ENCODE measurements at places on chromosomes 7 and 10.

DNA sequence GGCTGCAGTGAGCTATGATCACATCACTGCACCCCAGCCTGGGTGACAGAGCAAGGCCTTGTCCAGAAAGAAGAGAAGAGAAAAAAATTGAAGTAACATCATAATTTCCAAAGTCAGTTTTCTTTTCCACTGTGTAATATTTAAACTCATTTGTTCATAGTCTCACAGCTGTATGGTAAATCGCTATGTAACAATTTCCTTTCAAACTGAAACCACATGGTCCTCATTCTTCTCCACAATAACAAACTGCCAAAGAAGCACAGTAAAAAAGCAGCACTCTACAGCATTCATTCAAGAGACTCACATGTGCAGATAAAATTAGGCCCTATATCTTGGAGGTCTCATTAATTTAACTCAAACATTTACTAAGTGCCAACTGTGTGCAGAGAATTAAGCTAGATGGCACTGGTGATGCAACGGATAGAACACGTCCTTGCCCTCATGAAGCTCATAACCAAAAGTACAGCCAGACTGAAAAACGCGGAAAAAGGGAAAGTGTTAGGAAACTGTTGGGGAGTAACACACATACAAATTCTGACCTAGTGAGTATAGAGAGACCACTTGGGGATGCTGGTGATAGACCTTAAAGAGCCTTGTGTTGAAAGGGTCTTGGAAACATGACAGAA is 174.0 kb upstream of the KCTD7 start:
- no peak for DNase-seq

GRCh38 chr7:8597565-8597964 is 164.2 kb downstream of the NXPH1 start:
- DNase-seq, result no peak

- peak; percentile 43 for DNase-seq
These were observed 152.7 kb downstream of the ANK3 start for GRCh38 chr10:60236869-60237524.

GRCh38 chr10:122981066-122981464 is 864 bp downstream of the PSTK start:
- no peak for DNase-seq

- DNase-seq, result no peak
These were observed 175.4 kb downstream of the GNAI1 start for GRCh38 chr7:80309971-80310549.

DNA sequence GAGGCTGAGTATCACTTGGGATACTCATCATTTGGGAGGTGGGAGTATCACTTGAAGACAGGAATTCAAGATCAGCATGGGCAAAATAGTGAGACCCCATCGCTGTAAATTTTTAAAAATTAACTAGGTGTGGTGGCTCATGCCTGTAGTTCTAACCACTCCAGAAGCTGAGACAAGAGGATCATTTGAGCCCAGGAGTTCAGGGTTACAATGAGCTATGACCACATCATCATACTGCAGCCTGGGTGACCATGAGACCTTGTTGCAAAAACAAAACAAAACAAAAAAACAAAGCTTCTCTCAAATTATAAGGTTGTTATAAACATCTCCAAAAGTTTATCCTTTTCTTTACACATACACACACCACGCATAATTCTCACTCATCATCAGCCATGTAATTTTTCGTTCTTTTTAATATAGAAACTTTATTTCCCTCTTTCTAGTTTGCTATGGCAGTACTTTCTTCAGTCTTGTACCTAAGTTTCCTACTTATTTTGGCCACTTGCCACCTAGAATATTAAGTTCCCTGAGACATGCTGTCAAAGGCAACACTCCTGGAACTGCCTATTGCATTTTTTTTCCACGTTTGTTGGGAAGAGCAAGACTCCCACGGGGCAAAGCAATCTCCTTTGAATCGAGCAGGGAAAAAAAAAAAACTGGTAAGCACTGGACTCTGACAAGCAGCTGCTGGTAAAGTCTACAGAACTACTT is 37.1 kb downstream of the SKIDA1 start:
- DNase-seq, result no peak

DNA sequence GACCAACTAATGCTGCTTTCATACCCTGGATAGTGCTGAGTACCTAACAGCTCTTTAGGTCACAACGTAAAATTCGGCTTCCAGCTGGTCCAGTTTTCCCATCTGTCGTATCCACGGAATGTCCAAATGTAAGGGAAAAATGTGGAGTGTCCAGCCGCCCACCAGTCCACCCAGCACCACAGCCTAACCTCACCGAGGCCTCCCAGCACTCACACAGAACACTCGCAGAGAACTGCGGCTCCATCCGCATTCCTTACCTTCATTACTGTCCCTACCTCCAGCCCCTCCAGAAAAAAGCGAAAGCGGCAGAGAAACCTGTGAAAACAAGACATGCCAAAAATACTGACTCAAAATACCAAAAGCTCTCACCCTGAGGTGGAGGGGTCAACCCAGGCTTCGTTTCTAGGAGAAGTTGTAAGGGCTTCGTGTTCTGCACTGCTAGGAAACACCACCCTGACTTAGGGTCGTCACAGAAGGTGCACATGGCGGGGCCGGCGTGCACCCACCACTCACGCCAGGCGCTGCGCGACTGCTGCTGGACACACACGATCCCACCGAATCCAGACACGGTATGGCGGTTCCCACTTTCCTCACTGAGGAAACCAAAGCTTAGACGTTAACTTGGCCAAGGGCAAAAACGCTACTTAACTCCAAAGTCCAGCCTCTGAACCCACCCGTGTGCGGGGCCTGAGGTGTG is 73.9 kb downstream of the AMZ1 start:
- DNase-seq, result no peak

- no peak for DNase-seq
These were observed 20.5 kb downstream of the EIF3A start for GRCh38 chr10:119060107-119060506.

- DNase-seq, result no peak
These were observed 472.2 kb downstream of the ARL4A start for GRCh38 chr7:13159467-13160184.

DNA sequence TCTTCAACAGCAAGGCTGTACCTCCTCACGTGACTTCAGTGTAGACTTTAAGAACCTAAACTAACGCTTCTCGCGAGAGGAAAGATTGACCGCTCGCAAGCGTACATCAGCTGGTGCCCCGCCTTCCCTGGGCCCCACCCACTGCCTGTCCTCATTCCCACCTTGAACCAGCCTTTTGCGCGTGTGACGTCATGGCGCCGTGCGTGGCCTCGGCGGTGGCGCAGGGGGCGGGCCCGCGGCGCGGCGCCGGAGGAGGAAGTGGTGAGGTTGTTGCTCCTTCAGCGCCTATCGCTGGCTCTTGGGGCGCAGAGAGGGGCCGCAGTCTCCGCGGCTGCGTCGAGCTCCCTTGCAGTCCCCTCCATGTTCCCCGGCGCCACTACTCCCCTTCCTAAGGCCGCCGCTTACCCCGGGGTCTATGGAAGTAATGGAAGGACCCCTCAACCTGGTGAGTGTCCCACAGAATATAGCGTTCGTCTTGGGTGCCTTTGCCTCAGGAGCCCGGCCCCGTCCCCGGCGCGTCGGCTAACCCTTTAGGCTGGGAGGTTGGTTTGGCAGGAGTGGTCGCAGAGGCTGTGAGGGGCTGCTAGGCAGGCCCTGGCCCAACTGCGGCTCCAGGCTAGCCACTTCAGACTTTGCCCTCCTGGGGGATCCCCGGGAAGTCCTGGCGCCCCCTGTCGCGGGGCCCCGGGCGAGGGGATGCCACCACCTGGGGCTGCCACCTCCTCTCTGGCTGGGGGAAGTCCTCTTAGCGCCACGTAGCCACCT is at the start of gene NRBF2:
Gene NRBF2 (plus strand): TSS at position 273 of the 765 bp plus-strand sequence. CDS start 143 bp downstream, at position 416.
- DNase-seq, result peak; percentile 80

DNA sequence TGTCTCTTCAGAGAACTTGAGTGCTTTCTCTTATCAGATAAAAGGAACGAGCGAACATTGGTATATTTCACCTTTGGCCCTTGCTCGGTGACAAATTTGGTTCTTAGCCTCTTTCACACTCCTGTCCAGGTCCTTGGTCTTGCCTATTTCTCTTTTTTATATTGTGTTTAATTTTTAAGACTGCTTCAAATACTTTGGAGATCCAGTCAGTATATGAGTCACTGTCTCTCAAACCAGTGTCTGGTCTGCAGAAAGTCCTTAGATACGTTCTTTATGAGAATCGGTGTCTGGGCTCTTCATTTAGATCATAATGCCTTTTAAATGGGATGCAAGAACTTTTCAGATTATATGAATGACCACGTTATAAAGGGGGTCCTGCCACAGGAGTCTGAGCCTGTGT is 55.0 kb downstream of the PIK3AP1 start:
- no peak for DNase-seq

DNA sequence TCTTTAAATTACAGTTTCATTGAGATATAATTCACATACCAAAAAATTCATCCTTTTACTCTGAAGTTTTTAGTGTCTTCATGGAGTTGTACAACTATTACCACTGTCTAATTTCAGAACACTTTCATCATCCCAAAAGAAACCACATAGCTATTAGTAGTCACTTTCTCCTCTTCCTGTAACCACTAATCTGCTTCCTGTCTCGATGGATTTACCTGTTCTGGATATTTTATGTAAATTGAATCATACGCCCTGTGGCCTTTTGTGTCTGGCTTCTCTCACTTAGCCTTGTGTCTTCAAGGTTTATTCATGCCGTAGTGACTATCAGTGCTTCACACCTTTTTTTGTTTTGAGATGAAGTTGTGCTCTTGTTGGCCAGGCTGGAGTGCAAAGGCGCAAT is 135.5 kb downstream of the DOCK1 start:
- DNase-seq, result no peak

GRCh38 chr10:511101-511848 is 178.2 kb downstream of the DIP2C start:
- DNase-seq, result peak; percentile 84

- no peak for DNase-seq
These were observed 224.3 kb downstream of the THSD7A start for GRCh38 chr7:11607686-11608085.

All from GM19239 (cell line).